ENCODE measurements at places on chromosomes 11 and 22.

GRCh38 chr11:109994907-109995306, 98.3 kb upstream of the ZC3H12C start:
- peak; percentile 27 for DNase-seq

DNA sequence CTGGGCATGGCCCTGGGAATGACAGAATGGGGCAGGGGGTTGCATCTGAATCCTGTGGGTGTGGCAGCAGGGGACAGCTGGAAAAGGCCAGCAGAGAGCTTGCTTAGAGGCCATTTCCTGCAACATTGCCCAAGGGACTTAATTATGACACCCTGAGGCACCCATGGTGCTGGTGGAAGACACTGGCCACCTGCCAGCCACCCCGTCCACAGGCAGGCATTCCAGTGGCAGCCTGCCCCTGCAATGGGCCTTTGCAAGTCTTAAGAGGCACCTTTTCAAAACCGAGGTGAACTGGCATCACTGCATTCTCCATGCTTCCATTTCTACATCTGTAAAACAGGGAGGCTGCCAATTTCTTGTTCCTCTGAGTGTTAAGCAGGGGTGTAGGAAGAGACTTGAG, 21.6 kb upstream of the SUSD2 start:
- DNase-seq, result no peak

DNA sequence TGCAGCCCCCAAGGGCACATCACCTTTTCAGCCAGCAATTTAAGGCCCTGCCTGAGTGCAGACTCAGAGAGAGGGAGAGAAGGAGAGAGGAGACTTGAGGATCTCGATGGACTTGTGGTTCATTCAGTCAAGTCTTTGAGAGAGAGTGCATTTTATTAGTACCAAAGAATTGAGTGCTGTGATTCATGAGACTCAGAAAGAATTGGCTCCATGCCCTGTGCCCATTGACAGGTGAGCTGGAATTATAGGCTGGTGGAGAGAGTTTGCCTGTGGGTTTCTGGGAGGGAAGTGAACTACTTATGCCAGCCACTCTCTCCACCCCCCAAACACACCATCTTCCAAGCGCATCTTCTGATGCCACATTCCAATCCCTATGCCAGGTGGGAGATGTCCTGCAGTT, 236.8 kb downstream of the MN1 start:
- DNase-seq, result no peak

GRCh38 chr11:126989942-126990715, 10.4 kb downstream of the KIRREL3 start:
- peak; percentile 91 for DNase-seq

DNA sequence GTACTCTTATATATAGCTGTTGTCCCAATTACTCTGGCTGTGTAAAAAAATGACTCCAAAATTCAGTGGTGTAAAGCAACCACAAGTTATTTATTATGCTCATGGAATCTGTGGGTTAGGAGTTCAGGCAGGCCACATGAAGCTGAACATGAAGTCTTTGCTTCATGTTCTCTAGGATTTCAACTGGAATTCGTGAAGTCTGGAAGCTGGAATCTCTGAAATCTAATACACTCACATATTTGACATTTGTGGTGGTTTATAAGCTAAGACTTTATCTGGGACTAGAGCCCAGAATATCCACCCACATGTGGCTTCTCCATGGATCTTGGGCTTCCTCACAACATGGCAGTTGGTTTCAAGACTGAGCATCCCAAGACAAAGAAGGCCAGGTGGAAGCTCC, 430.6 kb downstream of the MIAT start:
- DNase-seq, result no peak

- DNase-seq, result no peak
Measured at GRCh38 chr22:48720662-48721394, 1106.8 kb downstream of the BRD1 start.

DNA sequence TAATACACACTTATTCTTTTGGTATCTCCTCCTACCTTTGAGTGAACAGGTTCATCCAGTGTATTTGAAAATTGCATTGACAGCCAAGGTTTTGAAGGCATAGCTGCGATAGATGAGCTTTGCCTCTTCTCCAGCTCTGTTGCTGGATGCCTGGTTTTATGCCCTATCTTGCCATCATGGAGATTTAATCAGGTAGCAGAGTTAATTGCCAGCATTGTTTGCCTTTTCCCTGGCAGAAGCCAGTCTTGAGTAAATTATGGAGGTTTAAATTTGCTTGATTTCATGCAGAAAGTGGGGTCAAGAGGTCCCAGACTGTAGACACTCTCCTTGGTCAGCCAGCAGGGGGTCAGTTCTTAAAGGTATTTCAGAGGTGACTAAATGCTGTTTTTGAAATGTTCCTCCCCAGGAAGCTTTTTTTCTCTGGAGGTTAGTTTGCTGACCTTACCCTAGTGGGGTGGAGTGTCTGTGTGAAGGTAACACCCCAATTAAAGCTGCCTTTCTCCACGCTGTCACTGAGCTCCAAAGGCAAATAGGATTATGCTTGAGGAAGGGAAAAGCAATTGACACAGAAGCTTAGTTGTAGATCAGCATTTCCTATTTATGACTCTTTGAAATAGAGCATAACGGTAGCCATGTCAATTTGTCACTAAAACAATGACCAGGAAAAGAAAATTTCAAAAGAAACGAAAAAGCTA, 96.0 kb downstream of the EXT2 start:
- no peak for DNase-seq

DNA sequence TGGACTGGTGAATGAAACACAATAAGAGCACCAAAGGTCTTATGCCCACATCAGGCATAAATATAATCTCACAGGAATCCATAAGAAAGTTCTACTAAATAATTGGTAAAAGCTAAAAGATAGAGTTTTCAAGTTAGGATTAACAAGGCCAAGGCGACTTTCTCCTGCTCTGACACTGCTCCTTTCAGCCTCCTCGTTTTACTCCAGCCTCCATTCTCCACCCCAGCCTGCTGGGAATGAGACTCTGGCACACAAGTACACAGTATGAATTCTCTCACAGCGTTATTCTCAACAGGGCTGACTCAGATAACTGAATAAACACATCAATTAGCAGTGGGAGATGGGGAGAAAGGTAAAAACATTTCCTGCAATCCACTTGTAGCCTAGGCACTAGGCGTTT, 94.9 kb downstream of the APOL5 start:
- DNase-seq, result no peak

DNA sequence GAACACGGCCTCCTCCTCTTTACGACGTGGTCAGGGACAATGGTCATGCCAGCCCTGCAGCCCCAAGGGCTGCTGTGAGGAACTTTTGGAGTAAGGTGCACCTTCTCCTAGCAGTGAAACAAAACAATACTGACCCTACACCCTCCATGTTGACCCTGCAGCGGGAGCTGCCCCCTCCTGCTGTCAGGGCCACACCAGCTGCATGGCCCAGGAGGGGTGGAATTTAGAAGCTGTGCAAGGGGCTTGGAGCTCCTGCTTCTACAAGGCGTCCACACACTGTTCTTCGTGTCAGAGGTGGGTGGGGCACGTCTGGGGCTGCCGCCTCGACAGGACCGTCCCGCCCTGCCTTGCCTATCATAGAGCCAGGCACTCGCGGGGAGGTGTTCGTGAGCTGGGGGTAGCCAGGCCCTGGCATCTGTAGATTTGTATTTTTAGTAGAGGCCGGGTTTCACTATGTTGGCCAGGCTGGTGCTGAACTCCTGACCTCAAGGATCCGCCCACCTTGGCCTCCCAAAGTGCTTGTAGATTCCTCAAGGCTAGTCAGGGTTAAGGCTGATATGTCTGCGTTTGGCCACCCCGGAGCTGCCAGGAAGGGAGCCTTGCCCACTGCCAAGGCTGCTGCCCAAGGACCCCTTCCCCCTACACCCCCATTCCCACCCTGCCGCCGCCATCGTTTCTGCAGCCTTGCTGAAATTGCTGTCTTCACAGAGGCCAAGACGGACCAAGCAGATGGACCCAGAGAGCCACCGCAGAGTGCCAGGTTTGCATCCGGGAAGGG, 15.9 kb downstream of the INCENP start:
- DNase-seq, result no peak

DNA sequence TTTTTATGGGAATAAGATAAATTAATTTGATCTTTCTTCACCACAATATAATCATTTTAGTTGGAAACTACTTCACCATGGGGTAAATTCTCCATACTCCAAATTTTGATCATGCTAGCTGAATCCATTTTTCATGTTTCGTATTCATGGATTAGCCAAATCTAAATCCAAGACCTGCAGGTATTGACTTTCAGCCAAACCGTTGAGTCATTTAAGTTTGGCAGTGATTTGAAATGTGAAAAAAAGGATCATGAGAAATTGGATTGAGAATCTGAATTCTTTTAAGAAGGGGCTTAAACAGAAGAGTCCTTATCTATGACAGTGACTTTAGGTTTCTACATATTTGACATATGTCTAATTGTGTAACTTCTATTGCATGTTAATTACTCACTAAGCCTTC, 5.3 kb downstream of the GAS2 start:
- no peak for DNase-seq

GRCh38 chr11:99325847-99326246, 305.1 kb downstream of the CNTN5 start:
- peak; percentile 20 for DNase-seq

GRCh38 chr11:33040862-33041453, 1.6 kb downstream of the TCP11L1 start:
- DNase-seq, result peak; percentile 64

DNA sequence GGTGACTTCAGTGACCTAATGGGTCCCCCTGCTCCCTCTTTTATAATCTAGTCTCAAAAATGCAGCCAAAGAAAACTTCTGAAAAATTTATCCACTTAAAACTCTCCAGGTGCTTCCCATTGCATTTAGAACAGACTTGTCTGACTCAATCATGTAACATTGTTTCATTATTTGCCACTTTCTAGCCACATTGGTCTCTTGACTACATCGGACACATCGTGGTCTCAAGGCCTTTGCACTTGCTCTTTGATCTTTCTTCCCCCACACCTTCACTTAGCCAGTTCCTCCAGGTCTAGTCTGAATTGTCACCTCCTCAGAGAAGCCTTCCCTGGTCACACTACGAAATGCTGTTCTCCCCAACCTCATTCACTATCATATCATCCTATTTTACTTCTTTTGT, 97.0 kb upstream of the E2F8 start:
- DNase-seq, result no peak

DNA sequence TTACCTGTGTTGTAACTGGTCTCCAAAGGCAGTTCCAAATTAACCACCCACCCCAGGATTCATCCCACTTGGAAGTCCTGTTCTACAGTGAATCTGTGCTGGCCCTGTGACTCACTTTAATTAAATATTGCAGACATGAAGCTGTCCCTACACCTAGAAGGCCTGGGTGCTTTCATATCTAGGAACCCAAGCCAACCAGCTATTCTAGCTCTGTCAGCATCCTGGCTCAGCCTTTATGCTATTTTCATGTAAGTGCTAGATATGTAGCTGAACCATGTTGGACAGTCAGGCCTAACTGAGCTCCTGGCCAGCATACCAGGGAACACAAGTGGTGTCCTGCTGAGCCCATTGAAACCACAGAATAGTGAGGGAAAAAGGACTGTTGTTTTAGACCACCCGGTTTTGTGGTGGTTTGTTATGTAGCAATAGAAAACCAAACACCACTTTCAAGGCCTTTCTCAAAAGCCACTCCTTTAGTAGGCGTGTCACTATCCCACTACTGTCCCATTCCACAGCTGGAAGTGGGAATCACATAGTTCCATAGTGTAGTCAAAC, 30.3 kb downstream of the CNTF start:
- DNase-seq, result no peak

GRCh38 chr22:46560696-46561295, 23.4 kb upstream of the CELSR1 start:
- no peak for DNase-seq

DNA sequence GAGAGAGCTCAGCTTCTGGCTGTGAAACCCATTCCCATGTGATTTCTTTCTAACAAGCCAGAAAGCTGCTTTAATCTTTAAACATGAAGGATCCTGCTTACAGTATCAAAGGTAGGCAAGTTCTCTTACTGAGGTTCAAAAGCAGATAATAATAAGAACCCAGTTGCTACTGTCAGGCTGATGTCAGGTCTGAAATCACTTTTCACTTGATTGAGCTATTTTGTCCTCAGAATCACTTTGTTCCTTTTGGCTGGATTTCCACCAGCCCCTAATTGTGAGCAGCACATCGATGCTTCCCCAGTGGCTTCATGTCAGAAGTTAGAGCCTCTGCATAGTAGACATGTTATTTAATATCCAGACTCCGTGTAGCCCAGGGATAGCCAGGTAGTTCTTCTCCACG, 55.8 kb upstream of the CEP295 start:
- DNase-seq, result no peak

GRCh38 chr11:44243595-44244343, 66.2 kb downstream of the ALX4 start:
- peak; percentile 97 for DNase-seq

GRCh38 chr11:80007616-80008015, 566.8 kb upstream of the TENM4 start:
- no peak for DNase-seq

GRCh38 chr11:19777039-19777376, 64.4 kb downstream of the NAV2 start:
- no peak for DNase-seq

DNA sequence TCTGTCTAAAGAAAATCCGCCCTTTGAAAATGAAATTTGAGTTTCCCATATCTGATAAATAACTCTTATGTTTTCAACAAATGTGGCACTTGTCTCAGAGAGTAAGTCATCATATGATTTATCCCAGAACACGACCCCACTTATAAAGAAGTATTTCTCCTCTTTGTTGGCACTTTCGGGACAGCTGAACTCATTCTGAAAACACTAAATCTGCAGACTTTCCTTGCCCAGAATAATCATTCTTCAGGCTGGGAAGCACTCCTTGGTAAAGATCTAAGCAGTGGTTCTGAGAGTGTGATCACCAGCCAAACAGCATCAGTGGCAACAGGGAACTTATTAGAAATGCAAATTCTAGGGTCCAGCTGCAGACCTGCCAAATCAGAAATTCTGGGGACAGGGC, 532.2 kb upstream of the API5 start:
- DNase-seq, result no peak

DNA sequence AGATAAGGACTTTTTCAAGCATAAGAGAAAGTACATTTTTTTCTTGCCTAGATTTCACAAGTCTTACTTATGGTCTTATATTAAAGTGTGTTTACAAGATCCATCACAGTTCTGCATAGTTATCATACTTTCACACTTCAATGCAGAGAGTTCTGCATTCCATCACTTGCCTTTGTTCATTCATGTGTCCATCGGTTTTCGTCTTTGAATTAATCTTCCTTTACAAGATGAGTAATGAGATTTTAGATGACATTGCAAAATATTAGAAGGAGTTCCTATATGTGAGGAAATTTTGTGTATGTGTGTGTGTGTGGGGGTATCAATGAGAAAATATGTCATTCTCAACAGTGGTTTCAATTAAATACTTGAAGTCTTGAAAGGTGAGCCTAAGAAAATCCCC, 98.1 kb upstream of the GUCY1A2 start:
- no peak for DNase-seq

DNA sequence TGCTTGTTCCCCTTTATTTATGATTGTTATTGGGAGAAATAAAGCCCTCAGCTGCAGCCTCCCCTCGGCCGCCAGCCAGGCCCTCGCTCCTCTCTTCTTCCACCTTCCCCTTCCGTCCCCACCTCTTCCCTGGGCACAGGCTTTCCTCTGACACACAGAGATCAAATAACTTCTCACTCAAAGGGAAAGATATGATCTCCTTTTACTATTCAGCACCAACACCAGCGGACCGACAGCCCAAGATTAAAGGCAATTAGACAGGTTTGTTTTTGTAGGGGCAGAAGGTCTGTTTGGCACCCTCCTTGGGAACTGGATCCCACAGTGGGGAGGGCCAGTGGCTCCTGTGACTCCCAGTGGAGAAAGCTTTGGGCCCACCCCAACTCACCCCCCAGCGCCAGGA, 23.0 kb downstream of the NECTIN1 start:
- DNase-seq, result no peak

Data from mesendoderm (in vitro differentiated cells).